ENCODE measurements at places on chromosomes 12 and 14.
A peak's percentile ranks its signal among the peaks of the same experiment; 100 is the strongest.

GRCh38 chr12:26810330-26810729 is 22.7 kb downstream of the ITPR2 start:
- DNase-seq: no peak

DNA sequence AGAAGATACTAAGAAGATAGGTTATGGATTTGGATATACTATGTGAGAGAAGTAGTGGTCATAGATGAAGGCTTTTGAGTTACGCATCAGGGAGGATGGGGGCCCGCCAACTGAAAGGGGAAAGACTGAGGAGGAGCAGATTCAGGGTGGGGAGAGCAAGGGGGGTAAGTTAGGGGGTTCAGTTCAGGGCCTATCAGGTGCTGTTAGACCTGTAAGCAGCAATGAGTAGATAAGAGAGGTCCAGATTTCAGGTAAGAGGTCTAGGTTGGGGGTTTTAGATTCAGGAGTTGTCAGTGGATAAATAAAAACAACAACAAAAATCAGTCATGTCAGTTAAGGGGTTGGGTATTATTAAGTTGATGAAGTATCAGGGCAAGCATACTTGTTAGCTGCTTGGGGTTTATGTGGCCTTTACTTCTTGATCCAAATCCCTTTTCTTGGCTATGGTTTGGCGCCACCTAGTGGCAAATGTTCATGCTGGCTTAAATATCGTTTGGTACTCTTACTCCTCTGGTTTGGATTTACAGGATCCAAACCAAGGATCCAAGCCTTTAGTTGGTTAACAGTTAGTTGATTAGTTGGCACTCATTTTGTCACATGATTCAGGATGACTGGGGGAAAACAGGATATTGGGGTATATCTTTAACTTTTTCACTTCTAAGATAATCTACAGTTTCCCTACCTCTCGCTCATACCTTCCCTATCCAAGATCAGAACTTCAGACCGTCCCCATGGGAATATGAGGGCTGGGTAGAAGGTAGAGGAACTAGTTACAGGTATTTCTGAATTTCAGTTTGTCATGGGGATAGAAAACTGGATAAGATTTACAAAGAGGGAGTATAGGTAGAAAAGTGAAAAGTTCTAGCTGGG is 65.1 kb downstream of the PCNX1 start:
- DNase-seq: peak; percentile 77

- DNase-seq: no peak
Measured at GRCh38 chr12:93482721-93483120, 15.4 kb downstream of the MRPL42 start.

DNA sequence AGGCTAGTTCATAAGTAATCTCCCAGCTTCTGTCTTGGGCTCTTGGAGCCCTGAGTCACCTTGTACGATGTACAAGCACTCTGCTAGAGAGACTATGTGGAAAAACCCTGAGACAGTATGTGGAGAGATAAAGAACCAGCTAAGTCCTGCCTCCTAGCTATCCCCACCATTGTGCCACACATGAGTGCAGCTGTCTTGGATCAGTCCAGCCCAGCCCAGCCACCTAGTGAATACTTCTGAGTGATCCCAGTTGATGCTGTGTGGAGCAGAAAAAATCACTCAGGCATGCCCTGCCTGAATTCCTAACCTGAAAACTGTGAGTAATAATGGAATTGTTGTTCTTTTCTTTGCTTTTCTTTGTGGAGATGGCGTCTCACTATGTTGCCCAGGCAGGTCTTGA is 5.1 kb upstream of the SERPINA6 start:
- no peak for DNase-seq

GRCh38 chr14:54936816-54937215 is 34.2 kb upstream of the GCH1 start:
- no peak for DNase-seq
